Naive thymus-derived CD8-positive, alpha-beta T cell (primary cell): ENCODE measurements at places on chromosomes 1 and 21.

- no peaks in the 10 kb centered on the region for H3K27me3 ChIP-seq
- DNase-seq, result no peak
These were observed 130.6 kb downstream of the MRPS6 start for GRCh38 chr21:34203851-34204420.

DNA sequence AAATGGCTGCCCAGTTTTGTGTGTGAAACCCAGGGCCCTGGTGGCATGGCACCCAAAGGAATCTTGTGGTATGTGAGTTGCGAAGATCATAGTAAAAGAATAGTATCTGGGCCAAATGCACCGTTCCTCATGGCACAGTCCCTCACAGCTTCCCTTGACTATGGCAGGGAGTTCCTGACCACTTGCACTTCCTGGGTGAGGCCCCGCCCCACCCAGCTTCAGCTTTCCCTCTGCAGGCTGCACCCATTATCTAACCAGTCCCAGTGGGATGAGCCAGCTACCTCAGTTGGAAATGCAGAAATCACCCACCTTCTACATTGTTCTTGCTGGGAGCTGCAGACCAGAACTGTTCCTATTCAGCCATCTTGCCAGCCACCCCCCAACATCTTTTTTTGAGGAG lies 63.0 kb downstream of the SLC5A9 start:
- H3K4me1 ChIP-seq, result no peaks in the 10 kb centered on the region
- H3K4me3 ChIP-seq, result no peak overlapping the region
- no peak overlapping the region for H3K27ac ChIP-seq
- DNase-seq, result no peak

DNA sequence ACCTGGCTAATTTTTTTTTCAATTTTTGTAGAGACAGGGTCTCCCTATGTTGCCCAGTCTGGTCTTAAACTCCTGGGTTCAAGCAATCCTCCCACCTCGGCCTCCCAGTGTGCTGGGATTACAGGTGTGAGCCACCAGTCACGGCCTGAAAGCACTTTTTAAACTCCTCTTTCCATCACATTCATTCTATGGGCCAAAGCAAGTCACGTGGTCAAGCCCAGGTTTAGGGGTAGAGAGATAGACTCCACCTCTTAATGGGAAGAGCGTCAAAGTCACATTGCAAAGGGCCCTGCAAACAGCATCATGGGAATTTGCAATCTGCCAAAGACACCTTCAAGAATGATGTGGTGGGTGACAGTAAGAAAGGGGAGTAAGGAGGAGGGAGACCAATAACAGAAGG lies 7.1 kb downstream of the ATP1A4 start:
- H3K36me3 ChIP-seq, result no peaks in the 10 kb centered on the region
- H3K4me1 ChIP-seq, result peaks cover under 1% of the 10 kb centered on the region
- no peak overlapping the region for H3K4me3 ChIP-seq
- DNase-seq, result no peak
- peaks cover 2% of the 10 kb centered on the region for H3K27me3 ChIP-seq

DNA sequence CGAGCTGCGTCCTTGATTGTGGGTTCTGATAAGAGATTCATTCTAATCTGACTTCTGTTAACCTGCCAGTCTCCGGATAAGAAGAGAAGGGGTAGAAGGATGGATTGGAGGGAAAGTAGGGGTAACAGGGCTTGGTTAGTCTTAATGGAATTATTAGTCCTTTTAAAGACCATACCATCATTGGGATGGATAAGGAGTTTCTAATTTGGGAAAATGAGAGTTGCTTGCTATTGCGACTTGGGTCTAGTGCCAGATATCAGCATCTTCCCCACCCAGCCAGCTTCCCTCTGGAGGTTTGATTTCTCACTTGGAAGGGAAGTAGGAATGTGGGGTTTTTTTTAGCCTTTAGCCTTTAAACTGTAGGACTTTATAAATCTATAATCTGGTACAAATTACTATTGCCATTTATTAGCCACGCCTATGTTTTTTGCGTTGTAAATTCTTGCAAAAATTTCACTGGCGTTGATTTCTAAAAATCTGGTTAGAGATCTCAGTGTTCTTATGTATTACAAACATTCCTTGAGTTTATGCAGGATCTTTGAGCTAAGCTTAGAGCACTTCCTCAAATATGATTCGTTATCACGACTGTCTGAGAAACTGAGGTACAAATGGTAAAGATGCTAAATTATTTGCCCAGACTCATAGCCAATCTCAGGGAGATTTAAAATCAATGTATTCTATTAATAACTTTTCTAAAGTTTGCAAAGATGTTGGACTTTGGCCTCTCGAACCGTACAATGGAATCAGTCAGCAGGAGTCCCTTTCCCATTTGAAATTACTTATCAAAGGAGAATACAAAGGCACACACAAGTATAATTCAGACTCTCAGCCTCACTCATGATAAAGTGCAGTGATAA lies 1.3 kb downstream of the FAM20B start:
- peak overlapping the region; percentile 81 for H3K4me3 ChIP-seq
- DNase-seq, result no peak
- peaks cover 63% of the 10 kb centered on the region for H3K4me1 ChIP-seq
- H3K36me3 ChIP-seq, result no peaks in the 10 kb centered on the region
- H3K27ac ChIP-seq, result peak overlapping the region; percentile 90
- H3K27me3 ChIP-seq, result no peaks in the 10 kb centered on the region

DNA sequence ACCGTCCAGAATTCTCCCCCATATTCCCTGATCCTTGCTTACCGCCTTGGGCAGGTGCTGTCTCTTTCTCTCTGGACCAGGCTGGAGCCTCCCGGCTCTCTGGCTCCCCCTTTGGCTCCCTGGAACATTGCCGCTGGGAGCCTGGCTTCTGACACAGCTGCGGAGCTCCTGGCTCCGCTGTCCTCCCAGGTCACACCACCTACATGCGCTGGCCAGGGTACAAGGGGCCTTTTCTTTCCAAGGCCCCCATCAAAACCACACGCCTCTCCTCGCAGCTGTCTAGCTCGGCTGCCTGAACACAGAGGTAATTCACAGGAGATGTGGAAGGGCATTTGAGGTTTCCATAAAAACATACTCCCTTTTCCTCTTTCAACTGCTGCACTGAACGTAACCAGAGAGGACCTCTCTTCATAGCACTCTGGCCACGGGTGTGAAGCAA lies 7.5 kb upstream of the ZNF648 start:
- no peak overlapping the region for H3K27ac ChIP-seq
- H3K4me1 ChIP-seq, result no peaks in the 10 kb centered on the region
- H3K36me3 ChIP-seq, result no peaks in the 10 kb centered on the region

GRCh38 chr1:103525114-103525606 lies 339 bp upstream of the RNPC3 start:
- peak overlapping the region; percentile 84 for H3K4me3 ChIP-seq
- DNase-seq, result peak; percentile 58
- H3K27ac ChIP-seq, result peak overlapping the region; percentile 96
- H3K36me3 ChIP-seq, result peaks cover 18% of the 10 kb centered on the region
- H3K27me3 ChIP-seq, result no peaks in the 10 kb centered on the region

DNA sequence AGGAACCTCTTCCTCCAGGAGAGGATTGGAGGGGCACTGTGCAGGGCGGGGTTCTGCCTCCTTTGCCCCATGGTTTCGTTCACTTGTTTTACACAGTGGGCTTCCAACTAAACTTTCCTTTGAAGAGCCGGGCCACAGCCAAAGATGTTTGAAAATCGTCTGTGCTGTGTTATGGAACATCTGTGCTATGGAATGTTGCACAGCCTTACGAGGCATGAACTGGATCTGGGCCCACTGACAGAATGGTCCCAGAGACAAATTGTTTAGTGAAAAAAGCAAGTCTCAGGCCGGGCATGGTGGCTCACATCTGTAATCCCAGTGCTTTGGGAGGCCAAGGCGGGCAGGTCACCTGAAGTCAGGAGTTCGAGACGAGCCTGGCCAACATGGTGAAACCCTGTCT lies 12.6 kb upstream of the MEF2D start:
- H3K27ac ChIP-seq, result no peak overlapping the region
- peaks cover 30% of the 10 kb centered on the region for H3K4me1 ChIP-seq
- DNase-seq, result no peak
- no peaks in the 10 kb centered on the region for H3K27me3 ChIP-seq

DNA sequence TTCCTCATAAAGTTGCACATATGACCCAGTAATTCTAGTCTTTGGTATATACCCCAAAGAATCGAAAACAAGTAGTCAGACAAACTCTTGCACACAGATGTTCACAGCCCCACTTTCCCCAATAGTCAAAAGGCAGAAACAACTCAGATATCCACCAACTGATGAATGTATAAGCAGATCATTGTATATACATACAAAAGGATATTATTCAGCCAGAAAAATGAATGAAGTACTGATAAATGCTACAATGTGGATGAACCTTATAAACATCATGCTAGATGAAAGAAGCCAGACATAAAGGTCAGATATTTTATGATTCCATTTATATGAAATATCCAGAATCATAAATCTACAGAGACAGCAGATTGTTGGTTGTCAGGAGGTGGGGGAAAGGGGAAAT lies 27.3 kb downstream of the SHCBP1L start:
- no peaks in the 10 kb centered on the region for H3K36me3 ChIP-seq
- no peak overlapping the region for H3K27ac ChIP-seq
- no peak for DNase-seq
- peaks cover 19% of the 10 kb centered on the region for H3K27me3 ChIP-seq
- peaks cover 3% of the 10 kb centered on the region for H3K4me1 ChIP-seq

- H3K36me3 ChIP-seq, result no peaks in the 10 kb centered on the region
- no peaks in the 10 kb centered on the region for H3K27me3 ChIP-seq
- no peak for DNase-seq
- no peak overlapping the region for H3K4me3 ChIP-seq
These were observed 158.6 kb downstream of the PGBD5 start for GRCh38 chr1:230267338-230268065.

DNA sequence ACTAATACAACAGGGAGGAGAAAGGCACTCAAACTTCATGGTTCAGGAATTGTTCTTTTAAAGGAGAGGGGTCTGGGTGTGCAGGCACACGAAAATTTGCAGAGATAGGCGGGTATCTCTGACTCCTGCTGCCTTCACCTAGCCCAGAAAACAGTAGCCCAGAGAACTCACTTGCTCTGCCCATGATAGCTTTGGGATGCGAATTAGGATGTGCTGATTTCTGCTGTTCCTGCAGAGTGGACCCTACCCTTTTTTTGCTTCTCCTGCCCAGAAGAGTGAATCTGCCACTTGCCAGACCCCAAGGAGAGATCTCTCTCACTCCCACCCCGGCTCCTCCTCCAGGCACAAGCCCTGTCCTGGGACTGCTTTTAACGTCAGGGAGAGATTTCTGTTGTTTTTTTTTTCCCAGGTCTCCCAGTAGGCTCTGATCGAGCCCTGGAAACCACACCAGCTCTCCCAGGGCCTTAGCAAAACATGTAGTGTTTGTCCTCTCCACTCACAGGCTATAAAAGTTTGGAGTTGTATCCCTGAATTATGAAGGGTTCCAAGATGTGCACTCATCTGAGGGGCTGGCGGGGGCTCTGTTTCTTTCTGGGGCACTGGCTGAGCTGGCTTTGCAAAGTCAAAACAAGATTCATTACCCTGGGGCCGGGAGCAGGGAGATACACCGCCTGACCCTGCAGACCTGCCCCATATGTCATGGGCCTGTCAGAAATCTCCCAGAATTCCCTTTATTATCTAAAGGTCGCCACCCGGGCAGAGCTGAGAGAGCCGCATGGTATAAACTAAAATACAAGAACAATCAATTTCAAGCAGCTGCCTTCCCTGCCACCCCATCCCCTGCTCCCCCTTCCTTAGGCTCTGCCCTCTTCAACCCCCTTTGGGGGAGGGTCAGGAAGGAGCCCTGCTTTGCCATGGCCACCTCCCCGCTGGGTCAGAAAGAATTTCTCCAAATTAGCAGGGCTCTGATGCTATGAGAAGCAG lies 17.9 kb downstream of the PLXNA2 start:
- H3K4me1 ChIP-seq, result no peaks in the 10 kb centered on the region
- no peak overlapping the region for H3K4me3 ChIP-seq
- no peaks in the 10 kb centered on the region for H3K36me3 ChIP-seq
- peaks cover 5% of the 10 kb centered on the region for H3K27me3 ChIP-seq
- H3K27ac ChIP-seq, result no peak overlapping the region

- peaks cover 9% of the 10 kb centered on the region for H3K27me3 ChIP-seq
- H3K4me1 ChIP-seq, result peaks cover 15% of the 10 kb centered on the region
- peak; percentile 7 for DNase-seq
- H3K27ac ChIP-seq, result peak overlapping the region; percentile 64
- no peaks in the 10 kb centered on the region for H3K36me3 ChIP-seq
- peak overlapping the region; percentile 87 for H3K4me3 ChIP-seq
These were observed 848 bp downstream of the DNM3 start for GRCh38 chr1:171841931-171842761.

DNA sequence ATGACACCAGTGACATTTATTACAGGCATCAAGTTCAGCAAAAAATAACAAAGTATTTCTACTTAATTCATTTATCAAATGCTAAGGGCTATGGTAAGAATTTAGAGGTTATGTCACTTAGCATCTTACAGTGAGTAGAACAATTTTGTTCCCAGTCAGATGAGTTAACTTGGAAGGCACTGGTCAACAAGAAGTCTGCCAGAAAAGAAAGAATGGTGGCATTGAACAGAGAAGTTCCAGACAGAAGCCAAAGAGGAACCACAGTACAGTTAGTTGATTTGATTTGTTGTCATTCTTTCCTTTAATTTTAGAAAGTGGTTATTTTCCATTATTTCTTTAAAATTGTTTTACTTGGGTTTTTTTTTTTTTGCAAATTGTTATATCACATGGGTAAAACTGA lies 232.2 kb upstream of the PKN2 start:
- no peaks in the 10 kb centered on the region for H3K27me3 ChIP-seq
- no peak overlapping the region for H3K4me3 ChIP-seq
- no peak overlapping the region for H3K27ac ChIP-seq
- H3K36me3 ChIP-seq, result peaks cover 10% of the 10 kb centered on the region
- DNase-seq, result no peak
- H3K4me1 ChIP-seq, result no peaks in the 10 kb centered on the region

DNA sequence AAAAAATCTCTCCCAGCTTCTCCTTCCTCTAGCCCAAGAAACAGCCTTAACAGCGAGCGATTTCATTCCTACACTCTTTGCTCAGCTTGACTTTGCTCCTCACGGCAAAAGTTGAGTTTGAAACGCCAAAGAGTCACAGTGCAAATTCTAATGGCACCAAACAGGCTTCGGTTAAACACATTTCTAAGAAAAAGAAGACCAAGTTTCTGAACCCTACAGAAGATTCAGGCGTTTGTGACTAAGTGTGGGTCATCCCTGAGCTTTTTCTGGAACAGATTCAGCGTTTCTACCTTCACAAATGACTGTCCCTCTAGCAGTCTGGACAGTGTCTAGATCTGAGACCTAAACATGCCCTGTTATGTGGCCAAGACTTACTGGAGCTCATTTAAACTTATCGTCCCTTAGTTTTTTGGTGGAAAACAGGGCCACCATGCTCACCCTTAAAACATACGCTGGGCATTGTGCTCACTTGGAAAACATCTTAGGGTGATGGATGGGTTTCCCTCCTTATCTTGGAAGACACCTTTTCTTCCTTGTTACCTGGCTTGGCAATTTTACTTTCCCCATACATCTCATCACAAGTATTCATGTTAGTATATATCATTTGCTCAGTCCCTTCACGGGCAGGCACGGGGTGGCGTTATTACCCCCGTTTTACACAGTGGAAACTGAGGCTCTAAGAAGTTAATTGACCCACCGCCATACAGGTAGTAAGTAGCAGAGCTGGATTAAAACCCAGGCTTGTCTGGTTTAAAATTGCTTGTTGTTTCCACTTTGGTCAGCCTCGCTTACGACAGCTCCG lies 1.0 kb downstream of the C1orf198 start:
- H3K36me3 ChIP-seq, result no peaks in the 10 kb centered on the region
- peaks cover 22% of the 10 kb centered on the region for H3K4me1 ChIP-seq
- no peak for DNase-seq
- peak overlapping the region; percentile 87 for H3K4me3 ChIP-seq
